ENCODE measurements at places on chromosomes 1 and 21.

- H3K4me1 ChIP-seq, result no peaks in the 10 kb centered on the region
- no peak overlapping the region for H3K4me3 ChIP-seq
- H3K27ac ChIP-seq, result no peak overlapping the region
- H3K36me3 ChIP-seq, result no peaks in the 10 kb centered on the region
- no peak for DNase-seq
These were observed 325.1 kb downstream of the HHAT start for GRCh38 chr1:210653771-210654170.

GRCh38 chr1:2393471-2393877, 1.8 kb downstream of the RER1 start:
- no peak overlapping the region for H3K4me3 ChIP-seq
- H3K4me1 ChIP-seq, result peaks cover 49% of the 10 kb centered on the region
- no peak overlapping the region for H3K27ac ChIP-seq
- no peak for DNase-seq

DNA sequence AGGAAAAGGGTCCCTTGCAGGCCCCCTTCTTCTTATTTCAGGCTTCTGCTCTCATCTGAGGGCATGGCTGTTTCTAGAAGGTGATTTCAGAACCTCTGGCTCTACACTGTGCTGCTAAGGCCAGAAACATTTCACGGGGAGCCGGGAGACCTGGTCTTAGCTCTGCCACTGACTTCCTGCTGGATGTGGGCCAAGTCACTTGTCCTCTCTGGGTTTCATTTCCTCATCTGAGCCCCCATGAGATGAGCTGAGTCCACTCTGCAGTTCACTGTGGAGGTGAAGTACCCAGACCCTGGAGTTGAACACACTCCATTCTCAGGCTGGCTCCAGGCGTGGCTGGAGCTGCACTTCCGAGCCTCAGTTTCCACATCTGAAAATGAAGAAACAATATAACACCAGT, 2.1 kb downstream of the PADI1 start:
- no peaks in the 10 kb centered on the region for H3K4me1 ChIP-seq
- H3K27me3 ChIP-seq, result peaks cover 2% of the 10 kb centered on the region
- no peak overlapping the region for H3K27ac ChIP-seq
- no peaks in the 10 kb centered on the region for H3K36me3 ChIP-seq

- H3K27ac ChIP-seq, result peak within 1 kb of the TSS; percentile 59
- no peaks in the 10 kb centered on the region for H3K27me3 ChIP-seq
- no peaks in the 10 kb centered on the region for H3K4me1 ChIP-seq
- H3K36me3 ChIP-seq, result no peaks in the 10 kb centered on the region
- H3K4me3 ChIP-seq, result no peak within 1 kb of the TSS
These were observed at the start of gene PDZK1IP1 for GRCh38 chr1:47189844-47190508. PDZK1IP1 (minus strand) TSS chr1:47190036; CDS start chr1:47189932, 104 bp downstream.

DNA sequence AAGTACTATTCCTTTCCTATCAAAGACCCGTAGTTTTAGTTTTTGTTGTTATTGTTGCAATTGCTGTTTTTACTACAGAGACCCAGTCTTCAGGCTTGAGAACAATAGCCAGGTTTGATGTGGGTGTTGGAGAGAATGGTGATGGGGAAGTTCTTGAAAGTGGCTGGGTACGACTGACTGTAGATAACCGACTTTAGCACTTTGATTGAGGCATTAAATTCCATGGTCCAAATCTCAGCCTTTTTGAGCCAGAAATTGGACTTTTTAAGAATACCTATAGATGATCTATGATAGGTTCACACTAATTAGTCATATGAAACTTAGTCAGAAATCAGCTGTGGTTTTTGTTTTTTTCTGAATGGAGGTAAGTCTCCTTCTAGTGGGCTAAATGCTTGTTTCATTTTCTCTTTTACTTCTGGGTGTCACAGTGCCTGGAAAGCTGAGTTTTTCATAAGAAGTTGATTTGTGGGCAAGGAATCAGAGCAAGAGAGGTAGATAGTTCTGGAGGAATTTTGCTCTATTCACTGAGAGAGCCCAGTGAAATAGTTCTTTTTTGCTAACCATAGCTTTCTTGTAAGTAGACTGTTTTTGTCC, 2.8 kb downstream of the PPIH start:
- H3K4me1 ChIP-seq, result peaks cover 3% of the 10 kb centered on the region
- no peak overlapping the region for H3K27ac ChIP-seq
- H3K27me3 ChIP-seq, result no peaks in the 10 kb centered on the region
- no peak for DNase-seq

- H3K27me3 ChIP-seq, result no peaks in the 10 kb centered on the region
- no peaks in the 10 kb centered on the region for H3K36me3 ChIP-seq
- no peak overlapping the region for H3K27ac ChIP-seq
- DNase-seq, result no peak
- H3K4me1 ChIP-seq, result no peaks in the 10 kb centered on the region
These were observed 65.4 kb downstream of the TAS1R2 start for GRCh38 chr1:18794051-18794450.

GRCh38 chr1:150362721-150363425, 1.1 kb upstream of the RPRD2 start:
- peaks cover 8% of the 10 kb centered on the region for H3K36me3 ChIP-seq
- no peak for DNase-seq
- peak overlapping the region; percentile 77 for H3K4me3 ChIP-seq
- no peaks in the 10 kb centered on the region for H3K4me1 ChIP-seq
- H3K27me3 ChIP-seq, result no peaks in the 10 kb centered on the region

- no peak overlapping the region for H3K27ac ChIP-seq
- H3K4me1 ChIP-seq, result peaks cover 1% of the 10 kb centered on the region
- no peaks in the 10 kb centered on the region for H3K36me3 ChIP-seq
- peaks cover 14% of the 10 kb centered on the region for H3K27me3 ChIP-seq
- no peak overlapping the region for H3K4me3 ChIP-seq
These were observed 5.6 kb downstream of the MCOLN2 start for GRCh38 chr1:84991097-84991920.

DNA sequence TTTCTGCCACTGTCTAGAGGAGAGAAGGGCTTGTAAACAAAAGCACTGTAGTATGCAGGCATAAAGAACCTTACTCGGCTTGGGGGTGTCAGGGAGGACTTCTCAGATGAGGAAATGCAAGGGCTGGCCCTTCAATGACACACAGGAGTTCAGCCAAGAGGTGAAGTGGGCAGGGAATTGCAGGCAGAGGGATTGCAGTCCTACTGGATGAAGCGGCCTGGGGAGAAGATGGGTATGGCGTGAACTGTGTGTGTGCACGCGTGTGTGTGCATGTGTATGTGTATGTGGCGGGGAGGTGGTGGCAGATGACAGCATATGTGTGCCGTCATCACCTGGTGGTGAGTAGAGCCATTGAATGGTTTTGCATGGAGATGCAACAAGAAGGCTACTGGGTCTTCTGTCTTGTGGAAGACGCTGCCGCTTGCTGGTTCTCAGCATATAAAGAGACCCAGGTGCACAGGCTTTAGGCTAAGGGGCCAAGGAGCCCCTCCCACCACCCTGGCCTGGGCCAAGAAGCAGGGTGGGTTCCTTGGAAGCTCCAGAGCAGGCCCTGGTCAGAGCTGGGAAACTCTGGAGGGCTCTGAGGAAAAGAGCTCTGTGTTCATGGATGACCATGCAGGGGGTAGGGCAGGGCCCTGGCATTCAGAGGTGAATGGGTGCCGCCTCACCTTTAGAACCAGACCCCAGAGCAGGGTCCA, 4.1 kb upstream of the EPS8L3 start:
- no peak overlapping the region for H3K27ac ChIP-seq
- H3K4me3 ChIP-seq, result no peak overlapping the region
- H3K27me3 ChIP-seq, result no peaks in the 10 kb centered on the region
- DNase-seq, result peak; percentile 6
- H3K36me3 ChIP-seq, result no peaks in the 10 kb centered on the region
- no peaks in the 10 kb centered on the region for H3K4me1 ChIP-seq

DNA sequence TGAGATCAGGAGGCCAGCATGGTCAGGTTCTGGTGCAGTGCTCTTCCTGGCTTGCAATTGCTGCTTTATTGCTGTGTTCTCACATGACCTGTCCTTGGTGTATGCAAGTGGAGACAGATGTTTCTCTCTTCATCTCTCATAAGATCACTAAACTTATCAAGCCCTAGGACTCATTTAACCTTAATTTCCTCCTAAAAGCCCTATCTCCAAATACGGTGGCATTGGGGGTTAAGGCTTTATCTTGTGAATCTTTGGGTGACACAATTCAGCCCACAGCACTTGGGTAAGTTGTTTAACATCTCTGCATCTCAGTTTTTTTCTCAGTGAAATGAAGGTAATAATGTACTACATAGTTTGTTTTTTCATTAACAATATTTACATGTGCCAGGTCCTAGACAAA, 152.4 kb downstream of the RWDD3 start:
- H3K27ac ChIP-seq, result no peak overlapping the region
- H3K4me3 ChIP-seq, result no peak overlapping the region
- no peaks in the 10 kb centered on the region for H3K36me3 ChIP-seq
- no peaks in the 10 kb centered on the region for H3K4me1 ChIP-seq
- DNase-seq, result no peak
- H3K27me3 ChIP-seq, result no peaks in the 10 kb centered on the region

- H3K4me1 ChIP-seq, result no peaks in the 10 kb centered on the region
- no peaks in the 10 kb centered on the region for H3K36me3 ChIP-seq
- H3K27me3 ChIP-seq, result peaks cover 24% of the 10 kb centered on the region
- H3K4me3 ChIP-seq, result no peak overlapping the region
- no peak overlapping the region for H3K27ac ChIP-seq
These were observed 9.7 kb downstream of the RD3 start for GRCh38 chr1:211482306-211482705.

DNA sequence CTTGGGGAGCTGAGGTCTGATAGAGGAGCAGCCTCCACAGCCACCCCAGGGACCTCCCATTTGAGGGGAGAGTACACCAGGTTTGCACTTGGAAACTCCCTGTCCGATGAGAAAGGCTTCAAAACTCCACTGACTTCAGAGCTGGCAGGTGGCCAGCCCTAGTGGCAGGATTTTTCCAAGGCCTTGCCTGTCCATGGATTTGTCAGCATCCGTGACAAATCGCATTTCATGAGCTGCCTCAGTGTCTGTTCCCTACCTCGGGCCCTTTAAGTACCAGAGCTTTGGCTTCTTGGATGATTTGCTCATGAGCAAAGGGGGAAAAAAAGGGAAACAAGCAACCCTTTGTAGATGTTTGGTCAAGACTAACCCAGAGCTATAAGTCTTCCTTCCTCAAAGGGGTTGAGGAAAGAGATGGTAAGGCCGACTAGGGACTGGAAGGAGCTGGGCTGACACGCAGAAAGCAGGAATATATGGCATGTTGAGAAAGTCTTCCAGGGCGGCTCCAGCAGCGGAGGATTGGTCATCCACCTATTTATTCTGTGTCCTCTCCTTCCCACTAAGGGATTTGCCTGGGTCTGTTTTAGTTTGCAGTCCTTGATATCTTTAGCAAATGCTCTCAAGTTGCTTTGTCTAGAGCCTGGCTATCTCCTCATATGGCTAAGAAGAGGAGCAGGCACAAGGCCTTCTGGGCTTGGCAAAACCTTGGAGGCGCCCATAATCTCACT, 2.7 kb upstream of the HSPG2 start:
- H3K27me3 ChIP-seq, result no peaks in the 10 kb centered on the region
- H3K36me3 ChIP-seq, result no peaks in the 10 kb centered on the region
- peaks cover 64% of the 10 kb centered on the region for H3K4me1 ChIP-seq
- peak overlapping the region; percentile 94 for H3K27ac ChIP-seq
- peak; percentile 84 for DNase-seq
- H3K4me3 ChIP-seq, result no peak overlapping the region

- peaks cover 46% of the 10 kb centered on the region for H3K27me3 ChIP-seq
- no peaks in the 10 kb centered on the region for H3K36me3 ChIP-seq
- peak overlapping the region; percentile 63 for H3K27ac ChIP-seq
- H3K4me3 ChIP-seq, result no peak overlapping the region
These were observed 180.2 kb downstream of the PRDM16 start for GRCh38 chr1:3249231-3249630.

DNA sequence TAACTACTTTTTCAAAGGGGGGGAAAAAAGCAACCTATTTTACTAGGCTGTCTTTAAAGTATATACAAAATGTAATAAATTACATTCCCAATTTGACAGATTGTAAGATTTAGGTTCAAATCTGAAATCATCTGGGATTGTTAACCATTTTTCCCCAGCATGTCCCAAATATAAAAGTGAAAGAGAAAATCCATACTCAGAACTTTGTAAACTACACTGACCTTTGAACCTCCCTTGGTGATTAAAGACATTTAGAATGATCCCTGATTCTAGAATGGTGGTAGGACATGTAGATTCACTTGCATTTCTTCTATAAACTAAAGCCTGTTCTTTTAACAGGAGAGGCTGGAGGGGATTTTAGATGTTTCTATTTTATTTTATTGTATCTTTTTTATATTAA, 39.0 kb downstream of the KLHL20 start:
- H3K4me3 ChIP-seq, result no peak overlapping the region
- H3K36me3 ChIP-seq, result peaks cover 3% of the 10 kb centered on the region
- no peaks in the 10 kb centered on the region for H3K27me3 ChIP-seq
- no peaks in the 10 kb centered on the region for H3K4me1 ChIP-seq
- no peak overlapping the region for H3K27ac ChIP-seq

- H3K36me3 ChIP-seq, result no peaks in the 10 kb centered on the region
- DNase-seq, result no peak
These were observed 55.5 kb downstream of the OLFML3 start for GRCh38 chr1:114034567-114035303.

DNA sequence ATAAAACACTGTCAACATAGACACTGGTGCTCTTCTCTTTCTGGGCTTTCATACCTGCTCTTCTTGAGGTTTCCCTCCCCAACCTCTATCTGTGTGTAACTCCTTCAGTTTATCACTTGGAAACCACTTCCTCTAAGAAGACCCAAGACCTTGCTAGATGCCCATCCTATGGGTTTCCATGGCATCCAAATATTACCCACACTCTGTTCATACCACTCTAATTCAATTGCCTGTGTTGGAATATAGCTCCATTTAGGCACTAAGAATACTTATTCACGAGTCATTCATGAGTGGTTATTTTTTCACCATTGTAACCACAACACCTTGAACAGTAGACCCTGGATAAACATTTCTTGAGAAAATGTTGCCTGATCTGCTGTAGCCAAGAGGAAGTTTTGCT, 231.1 kb upstream of the SGIP1 start:
- H3K27ac ChIP-seq, result no peak overlapping the region
- no peaks in the 10 kb centered on the region for H3K36me3 ChIP-seq
- no peaks in the 10 kb centered on the region for H3K27me3 ChIP-seq
- no peaks in the 10 kb centered on the region for H3K4me1 ChIP-seq
- no peak overlapping the region for H3K4me3 ChIP-seq
